ENCODE measurements at places on chromosomes 1 and 21. TPM values are rescaled to one million over a fixed set of nuclear protein-coding genes. Genes with fewer than 3 reads are reported as not detected.

DNA sequence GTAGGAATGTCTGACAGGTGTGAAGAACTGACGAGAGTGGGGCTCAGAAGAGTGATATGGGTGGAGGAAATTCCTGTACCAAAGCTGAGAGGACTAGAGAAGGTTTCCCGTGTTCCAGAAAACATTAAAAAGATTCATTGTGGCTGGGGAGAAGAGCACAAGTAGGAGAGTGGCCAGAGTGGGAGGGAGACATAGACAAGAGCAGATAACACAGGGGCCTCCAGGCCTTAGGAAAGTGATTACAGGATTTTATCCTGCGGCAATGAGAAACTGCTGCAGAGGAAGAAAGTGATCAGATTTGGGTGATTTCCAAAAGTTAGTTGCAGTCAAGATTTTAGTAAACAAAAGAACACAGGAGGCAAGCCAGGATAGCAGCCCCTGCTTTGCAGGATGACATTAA lies 7.9 kb downstream of the C8B start:
- peak; percentile 92 for DNase-seq

- DNase-seq = peak; percentile 84
Measured at GRCh38 chr1:119631433-119632102, 16.5 kb downstream of the ZNF697 start.

GRCh38 chr1:143672983-143673382 lies 298.8 kb downstream of the FAM72C start:
- DNase-seq = no peak

DNA sequence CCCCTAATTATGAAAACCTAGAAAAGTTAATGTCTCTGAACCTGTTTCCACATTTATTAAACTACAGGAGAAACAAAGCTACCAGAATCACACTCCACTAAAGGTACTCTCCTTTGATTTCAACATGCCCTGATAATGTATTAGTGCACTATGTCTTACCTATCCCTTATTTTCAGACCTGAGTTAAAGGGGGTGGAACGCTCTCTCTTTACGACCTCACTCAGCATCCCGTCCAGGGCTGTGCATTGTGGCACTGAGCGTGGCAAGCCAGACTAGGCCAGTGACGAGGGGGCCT lies 678 bp downstream of the LSM10 start:
- DNase-seq = no peak

DNA sequence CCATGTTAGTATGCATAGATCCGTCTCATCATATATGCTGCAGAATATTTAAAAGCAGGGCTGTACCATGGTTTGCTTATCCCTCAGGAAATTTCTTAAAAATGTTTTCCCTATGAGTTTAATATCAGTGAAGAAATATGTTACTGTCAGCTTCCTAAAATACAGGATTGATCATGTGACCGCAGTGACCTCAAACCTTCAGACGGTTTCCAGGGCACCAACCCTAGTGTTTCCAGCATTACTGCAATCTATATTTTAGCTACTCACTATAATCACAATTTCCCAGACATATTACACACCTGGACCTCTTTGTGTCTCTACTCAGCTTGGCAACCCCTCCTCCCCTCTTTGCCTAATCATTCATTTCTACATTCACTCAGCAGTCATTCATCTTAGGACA lies 7.7 kb upstream of the SDHB start:
- DNase-seq = no peak

SLC1A7 gene
- 2.4 TPM for total RNA-seq

RSBN1 gene
- 25.3 TPM for total RNA-seq

DNA sequence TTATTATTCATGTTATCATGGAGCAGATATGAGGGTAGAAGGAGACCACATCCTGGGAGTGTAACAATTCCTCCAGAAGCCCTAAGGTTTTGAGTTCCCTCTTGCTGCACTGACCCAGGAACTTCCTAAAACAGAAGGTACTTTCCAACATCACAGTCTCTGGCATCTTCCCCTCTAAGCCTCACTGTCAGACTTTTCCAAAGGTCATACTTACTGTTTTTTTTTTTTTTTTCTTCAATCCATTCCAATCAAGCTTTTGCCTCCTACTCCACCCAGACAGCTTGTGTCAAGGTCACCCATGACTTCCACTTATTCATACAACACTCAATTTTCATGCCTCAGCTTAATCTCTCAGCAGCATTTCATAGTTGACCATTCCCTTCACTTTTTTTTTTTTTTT lies 18.4 kb upstream of the UQCRHL start:
- DNase-seq = peak; percentile 46

DNA sequence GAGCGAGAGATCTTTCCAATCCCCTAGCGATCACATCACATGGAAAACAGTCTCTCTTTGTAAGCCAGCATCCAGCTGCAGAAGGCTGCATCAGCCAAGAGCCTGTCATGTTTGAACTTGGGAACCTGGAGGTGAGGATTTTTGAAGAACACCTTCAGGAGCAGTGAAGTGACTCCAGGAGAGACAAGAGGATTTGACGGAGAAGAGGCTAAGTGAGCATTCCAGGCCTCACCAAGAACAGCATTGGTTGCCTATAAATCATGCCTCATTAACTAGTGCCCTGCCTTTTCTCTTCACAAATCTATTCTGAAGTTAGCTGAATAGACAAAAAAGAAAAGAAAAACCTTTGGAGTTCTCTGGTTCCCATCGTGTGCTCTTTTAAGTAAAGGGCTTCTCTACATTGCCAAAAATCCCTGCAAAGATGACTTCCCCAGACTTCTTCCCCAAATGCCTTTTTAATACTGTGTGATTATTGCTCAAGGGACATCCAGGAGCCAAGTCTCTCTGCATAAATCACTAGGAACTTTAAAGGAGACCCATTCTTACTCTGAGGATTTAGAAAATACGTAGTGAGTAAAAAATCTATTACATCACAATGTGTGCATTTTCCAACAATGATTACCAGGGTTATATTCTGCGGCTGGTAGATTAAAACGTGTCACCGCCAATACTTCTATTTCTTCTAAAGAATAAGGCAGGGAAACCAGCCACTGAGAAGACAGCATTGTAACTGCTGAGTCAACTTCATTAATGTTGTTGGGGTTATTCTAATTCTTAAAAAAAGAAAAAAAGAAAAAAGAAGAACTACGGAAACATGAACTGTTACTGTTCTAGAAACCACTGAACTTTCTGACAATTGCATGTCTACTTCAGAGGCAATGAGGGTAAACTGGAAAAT lies 95.2 kb downstream of the KIF14 start:
- peak; percentile 93 for DNase-seq

DNA sequence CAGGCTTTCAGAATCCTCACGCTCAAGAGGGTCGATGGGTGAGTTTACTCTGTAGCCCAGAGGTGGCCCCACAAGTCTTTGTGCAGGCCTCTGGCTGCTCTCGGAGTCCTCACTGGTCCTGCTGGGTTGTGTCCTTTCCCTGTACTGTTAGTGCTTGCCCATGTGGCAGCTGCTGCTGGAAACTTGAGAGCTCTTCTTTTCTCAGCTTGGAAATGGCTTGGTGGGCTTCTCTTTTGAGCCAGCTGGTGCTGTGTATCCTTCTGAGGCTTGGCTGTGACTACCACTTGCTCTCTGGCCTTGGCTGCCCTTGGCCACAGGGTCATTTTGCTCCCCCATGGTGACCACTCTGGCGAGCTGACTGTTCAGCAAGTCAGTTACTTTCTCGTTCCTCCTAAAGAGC lies 82.2 kb upstream of the LMO4 start:
- DNase-seq = no peak

DNA sequence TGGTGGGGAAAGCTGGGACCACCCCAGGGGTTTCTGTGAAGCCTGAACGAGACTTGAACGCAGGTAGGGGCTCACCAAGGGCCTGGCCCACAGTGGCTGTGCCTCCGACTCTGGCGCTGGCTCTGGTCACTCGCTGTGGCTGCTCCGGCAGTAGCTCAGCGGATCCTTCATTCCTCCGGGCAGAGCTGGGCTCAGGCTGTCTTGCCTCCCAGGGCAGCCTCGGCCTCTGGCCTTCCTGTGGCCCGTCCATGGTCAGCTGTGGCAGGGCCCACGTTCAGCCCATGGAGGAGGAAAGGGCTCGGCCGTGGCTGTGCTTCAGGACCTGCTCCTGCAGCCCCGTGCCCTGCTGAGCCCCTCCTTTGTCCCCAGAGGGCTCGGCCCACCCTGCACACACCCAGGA lies 162.9 kb upstream of the C1orf174 start:
- DNase-seq = no peak

KIF17 gene
- not detected for total RNA-seq

GRIK3 gene
- 3.9 TPM for total RNA-seq

GRCh38 chr21:43273708-43274021 lies 104.9 kb downstream of the CRYAA start:
- DNase-seq = no peak

- no peak for DNase-seq
Measured at GRCh38 chr1:119422631-119423030, 7.7 kb downstream of the HSD3B2 start.

DNA sequence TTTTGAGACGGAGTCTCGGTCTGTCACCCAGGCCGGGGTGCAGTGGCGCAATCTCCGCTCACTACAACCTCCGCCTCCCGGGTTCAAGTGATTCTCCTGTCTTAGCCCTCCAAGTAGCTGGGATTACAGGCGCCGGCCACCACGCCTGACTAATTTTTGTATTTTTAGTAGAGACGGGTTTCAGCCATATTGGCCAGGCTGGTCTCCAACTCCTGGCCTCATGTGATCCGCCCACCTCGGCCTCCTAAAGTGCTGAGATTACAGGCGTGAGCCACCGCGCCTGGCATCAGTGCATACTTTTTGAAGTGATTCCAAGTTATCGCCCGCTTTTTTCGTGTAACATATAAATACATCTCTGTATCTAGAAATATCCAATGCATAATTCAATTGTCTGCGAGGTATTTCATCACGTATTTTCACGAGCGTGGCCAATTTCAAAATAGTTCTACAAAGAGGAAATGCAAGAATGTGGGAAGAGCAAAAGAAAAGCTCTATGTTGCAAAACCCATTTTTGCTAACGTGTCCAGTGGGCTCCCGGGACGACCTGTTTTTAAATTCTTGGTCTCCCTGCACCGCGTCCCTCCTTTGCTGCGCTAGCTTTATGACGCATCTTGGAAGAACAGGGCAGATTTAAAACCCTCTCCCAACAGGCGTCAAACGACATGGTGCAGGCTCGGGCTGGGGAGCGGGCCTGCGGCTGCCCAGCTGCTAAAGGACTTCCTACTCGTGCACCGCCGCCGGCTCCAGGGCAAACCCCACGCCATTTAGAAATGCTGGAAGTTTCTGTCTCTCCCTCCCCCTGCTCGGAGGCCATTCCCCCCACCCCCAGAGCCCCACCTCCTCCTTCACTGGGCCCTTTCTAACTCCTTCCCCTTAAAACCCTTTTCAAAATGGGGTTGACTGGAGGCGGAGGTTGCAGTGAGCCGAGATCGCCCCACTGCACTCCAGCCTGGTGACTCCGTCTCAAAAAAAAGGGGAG lies 923 bp upstream of the IFNGR2 start:
- DNase-seq = peak; percentile 83

GRCh38 chr1:67759692-67760029 lies 73.6 kb downstream of the GNG12 start:
- DNase-seq = no peak

- DNase-seq = no peak
Measured at GRCh38 chr1:111943846-111944749, 45.4 kb downstream of the KCND3 start.

- no peak for DNase-seq
Measured at GRCh38 chr1:158311066-158311465, 20.3 kb downstream of the CD1B start.

- DNase-seq = no peak
Measured at GRCh38 chr1:171420810-171421209, 64.5 kb upstream of the PRRC2C start.

DNA sequence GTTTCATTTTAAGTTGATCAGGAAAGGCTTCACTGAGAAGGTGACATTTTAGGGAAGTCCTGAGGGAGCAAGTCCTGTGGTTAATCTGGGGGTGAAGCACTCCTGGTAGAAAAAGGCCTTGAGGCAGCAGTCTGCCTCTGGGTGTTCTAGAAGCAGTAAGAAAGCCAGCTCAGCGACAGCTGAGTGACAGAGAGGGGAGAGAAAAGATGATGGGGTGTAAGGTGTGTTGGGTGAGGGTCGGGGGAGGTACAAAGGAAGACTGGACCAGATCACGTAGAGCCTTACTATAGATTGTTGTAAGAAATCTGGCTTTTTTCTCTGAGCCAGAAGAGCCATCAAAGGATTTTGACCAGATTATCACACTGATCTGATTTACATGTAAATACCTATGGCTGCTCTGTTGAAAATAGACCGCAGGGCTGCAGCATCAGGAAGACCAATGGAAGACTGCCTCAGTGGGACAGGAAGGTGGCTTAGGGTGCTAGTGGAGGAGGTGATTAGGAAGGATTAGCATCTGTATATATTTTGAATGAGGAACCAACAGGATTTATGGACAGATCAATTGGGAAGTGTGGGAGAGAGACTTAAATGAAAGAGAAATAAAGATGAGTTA lies 131.2 kb downstream of the CDC7 start:
- DNase-seq = no peak

Data from umbilical cord (tissue), 2 donors.